ENCODE measurements at places on chromosomes 1 and 21.

- DNase-seq: no peak
Observed at GRCh38 chr21:25818121-25818520, 83.3 kb downstream of the GABPA start.

DNA sequence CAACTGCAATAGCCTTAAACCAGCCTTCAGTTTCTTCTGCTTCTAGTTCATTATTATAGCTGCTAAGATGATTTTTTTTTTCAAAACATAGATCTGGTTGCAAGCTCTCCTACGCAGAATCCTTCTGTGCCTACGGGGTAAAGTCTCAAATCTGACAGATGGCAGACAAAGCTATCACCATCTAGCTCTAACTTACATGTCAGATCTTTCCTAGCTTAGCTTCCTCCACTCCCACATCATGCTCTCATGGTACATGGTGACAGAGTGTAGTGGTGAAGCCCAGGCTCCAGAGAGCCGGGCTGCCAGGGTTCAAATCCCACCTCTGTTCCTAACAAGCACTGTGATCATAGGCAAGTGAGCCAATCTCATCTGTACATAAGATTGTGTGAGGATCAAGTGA, 24.2 kb upstream of the GUCA2B start:
- DNase-seq: no peak

DNA sequence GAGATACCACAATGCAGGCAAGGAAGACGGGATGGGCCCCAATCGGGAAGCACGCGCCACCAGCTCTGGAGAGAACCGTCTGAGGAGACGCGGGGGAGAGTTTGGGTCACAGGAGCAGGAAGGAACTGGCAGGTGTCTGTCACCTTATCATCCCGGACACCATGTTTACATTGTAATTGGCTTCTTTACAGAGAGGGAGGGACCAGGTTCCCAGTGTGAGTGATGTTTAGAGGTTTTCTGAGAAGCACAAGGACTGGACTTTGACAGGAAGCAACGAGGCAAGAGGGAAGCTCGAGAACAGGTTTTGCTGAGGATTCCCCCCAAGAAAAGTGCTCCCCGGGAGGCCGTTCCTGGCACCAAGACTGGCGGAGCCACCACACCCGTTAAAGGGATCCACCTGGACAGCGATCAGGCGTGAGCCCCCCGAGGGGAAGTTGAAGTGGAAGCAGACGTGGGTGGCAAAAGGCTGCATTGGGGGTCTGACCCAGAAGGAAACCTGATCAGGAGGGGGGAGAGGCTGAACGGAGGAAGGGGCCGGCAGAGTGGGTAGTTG, 957 bp downstream of the EPS15 start:
- peak; percentile 23 for DNase-seq

DNA sequence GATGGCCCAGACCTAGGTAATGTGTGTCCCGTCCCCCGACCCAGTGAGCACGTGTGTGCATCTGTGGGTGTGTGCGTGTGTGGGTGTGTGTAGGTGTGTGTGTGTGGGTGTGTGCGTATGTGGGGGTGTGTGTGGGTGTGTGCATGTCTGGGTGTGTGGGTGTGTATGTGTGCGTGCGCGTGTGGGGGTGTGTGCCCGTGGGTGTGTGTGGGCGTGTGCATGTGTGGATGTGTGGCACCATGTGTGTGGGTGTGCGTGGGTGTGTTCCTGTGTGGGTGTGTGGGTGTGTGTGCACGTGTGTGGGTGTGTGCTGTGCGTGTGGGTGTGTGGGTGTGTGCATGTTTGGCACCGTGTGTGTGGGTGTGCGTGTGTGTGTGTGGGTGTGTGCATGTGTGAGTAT, 309.5 kb downstream of the KIF26B start:
- no peak for DNase-seq

DNA sequence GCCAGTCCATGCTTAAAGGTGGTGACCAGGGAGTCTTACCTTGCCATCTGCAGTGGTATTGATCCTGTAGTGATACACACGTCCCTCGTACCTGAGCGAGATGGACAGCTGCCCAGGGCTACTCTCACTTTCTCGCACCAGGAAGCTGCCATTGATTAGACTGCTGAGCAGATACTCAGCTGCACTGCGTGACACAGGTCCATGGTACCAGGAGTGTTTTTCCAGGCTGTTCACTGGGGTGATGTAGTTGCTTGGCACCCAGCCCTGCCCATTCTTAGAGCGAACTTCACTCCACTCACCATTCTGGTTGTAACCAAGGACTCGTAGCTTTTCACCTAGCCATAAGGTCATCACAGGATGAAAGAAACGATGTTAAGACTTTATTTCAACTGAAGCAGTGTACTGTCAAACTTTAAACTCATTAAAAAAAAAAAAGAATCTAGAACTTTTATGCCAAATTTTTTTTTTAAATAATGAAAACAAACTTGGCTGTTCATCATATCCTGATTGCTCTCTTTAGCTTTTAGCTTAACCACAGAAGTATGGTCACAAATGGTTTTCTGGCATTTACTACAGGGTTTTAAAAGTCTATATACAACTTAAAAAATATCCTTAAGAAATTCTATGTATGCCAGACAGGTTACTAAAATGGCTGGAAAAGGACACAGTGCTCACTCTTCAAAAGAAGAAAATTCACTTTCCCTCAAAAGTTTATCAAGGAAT, 44.6 kb downstream of the TOR3A start:
- no peak for DNase-seq

GRCh38 chr1:160641323-160642280, 5.2 kb downstream of the SLAMF1 start:
- DNase-seq: no peak

DNA sequence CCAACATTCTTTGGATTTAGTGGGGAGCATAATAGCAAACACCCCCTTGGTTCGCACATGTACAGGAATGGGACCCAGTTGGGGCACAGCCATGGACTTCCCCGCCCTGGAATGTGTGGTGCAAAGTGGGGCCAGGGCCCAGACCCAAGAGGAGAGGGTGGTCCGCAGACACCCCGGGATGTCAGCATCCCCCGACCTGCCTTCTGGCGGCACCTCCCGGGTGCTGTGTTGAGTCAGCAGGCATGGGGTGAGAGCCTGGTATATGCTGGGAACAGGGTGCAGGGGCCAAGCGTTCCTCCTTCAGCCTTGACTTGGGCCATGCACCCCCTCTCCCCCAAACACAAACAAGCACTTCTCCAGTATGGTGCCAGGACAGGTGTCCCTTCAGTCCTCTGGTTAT, 21.8 kb downstream of the UQCRHL start:
- no peak for DNase-seq

- no peak for DNase-seq
Observed at GRCh38 chr1:94006604-94007003, 97.4 kb upstream of the GCLM start.

GRCh38 chr1:170789063-170789462, 125.1 kb downstream of the PRRX1 start:
- no peak for DNase-seq

All from activated T-helper 9 cell treated with anti-CD3 and anti-CD28 coated beads, Interleukin-2, amount 50 U/mL, for 16 hours (primary cell).